Erythroblast (primary cell): ENCODE measurements at places on chromosomes 7 and 10.

- no peak for DNase-seq
These were observed 403.7 kb downstream of the GALNT17 start for GRCh38 chr7:71535616-71536015.

DNA sequence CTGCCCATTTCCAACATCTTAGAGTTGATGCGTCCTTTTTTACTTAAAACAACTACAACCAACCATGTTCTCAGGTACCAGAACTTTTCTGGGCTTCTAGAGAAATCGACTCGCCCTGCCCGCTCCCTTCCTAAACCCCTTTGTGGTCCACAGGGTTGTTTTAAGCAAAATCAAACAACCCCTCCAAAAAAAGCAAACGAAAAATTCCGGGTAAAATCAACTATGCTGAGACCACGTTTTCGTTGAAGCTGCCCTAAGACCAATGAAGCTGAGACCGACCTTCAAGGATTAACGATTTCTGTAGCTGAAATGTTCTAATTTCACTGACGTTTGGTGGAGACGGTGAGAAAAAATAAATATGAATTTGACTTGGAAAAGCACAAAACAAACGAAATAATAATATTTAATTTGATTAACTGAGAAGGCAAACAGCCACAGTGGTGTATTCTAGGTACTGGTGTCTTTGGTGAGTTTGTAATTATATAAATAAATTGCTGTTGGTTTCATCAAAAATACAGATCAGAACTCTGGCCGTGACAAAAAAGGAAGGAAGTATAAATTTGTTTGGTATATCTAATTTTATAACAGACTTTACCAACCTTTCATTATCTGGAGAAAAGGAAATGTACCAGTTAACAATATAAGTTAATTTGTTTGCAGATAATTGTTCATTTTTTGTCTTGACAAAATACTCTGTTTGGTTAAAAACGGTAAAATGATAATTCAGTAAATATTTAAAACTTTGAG lies 4.7 kb upstream of the IGF2BP3 start:
- DNase-seq: no peak

GRCh38 chr7:67743501-67743900 lies 746.9 kb downstream of the TYW1 start:
- no peak for DNase-seq

DNA sequence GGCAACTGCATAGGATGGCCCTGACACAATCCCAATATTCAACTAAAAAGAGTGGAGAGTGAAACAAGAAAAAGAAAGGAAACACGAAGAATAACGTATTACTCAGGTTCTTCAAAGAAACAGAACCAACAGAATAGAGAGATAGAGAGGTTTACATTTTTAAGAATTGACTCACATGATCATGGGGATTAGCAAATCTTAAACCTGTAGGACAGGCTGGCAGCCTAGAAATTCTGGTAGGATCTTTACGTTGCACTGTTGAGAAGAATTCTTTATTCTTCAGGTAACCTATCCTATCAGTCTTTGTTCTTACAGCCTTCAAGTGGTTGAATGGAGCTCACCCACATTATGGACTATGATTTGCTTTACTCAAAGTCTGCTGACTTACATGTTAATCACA lies 103.9 kb downstream of the AASS start:
- no peak for DNase-seq

- DNase-seq: no peak
These were observed 96.0 kb downstream of the VIPR2 start for GRCh38 chr7:159048656-159049055.

GRCh38 chr10:97788552-97789442 lies 17.0 kb upstream of the SFRP5 start:
- DNase-seq: peak; percentile 91

GRCh38 chr10:116171505-116171904 lies 101.5 kb downstream of the GFRA1 start:
- DNase-seq: no peak

DNA sequence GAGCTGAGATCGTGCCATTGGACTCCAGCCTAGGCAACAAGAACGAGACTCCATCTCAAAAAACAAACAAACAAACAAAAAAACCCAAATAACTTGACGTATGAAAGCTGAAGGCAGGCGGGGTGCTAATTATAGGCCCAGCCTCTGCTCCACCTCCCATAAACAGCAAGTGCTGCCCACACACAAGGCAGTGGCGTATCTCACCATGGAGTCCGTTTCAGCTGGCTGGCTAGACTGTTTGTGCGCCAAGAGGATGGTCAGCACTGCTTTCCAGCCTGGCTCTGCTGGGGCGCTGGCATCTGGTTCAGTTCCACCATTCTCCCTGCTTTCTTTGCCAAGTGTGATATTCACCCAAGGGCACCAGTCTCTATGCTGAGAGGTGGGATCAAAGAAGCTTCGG lies 29.1 kb downstream of the ZC3HC1 start:
- DNase-seq: no peak

DNA sequence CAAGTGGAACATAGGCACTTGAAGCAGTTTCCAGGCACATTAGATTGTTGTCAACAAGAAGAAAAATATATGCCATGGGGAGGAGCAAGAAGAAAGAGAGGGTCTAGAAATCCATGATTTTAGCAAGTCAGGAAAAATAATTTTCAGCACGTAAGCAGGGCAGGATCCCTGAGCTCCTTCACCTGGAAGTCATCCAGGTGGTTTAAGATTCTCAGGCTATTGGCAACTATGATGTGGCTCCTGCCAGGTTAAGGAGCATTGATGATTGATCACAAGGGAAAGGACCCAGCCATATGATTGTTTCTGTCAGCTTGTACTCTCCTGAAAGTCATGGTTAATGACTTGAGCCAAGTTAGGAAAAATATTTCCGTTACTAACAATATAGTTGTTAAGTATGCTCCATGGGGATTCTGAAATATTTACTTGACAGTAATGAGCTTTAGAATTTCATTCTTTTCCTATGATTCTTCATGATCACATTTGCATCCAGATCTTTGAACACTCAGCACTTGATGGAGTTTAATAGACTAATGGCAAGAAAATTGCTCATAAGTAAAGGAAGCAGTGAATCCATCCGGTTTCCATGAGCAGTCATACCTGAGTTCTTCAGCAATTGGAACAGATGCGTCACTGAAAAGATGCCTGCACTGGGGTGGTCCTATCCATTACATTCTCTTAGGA lies 209.1 kb downstream of the BICC1 start:
- DNase-seq: no peak

GRCh38 chr7:152751449-152752141 lies 8.0 kb upstream of the ACTR3B start:
- DNase-seq: no peak

DNA sequence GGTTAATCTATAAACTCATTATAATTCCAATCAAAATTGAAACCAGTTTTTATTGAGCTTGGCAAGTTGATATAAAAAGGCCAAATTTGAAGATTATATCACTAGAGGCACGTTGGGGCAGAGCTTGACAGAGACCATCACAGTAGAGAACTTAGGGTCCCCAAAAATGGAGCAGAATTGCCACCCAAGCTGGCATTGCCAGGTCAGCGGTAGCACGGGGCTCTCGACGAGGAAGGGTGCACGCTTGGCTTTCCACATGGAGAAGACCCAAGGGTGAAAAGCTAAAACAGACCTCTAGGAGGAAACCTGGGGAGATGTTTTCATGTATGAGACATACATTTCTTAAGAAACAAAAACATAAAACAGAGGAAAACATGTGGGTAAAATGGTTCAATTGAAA lies 4.3 kb upstream of the JAKMIP3 start:
- no peak for DNase-seq

GRCh38 chr10:24310104-24310503 lies 101.2 kb downstream of the KIAA1217 start:
- DNase-seq: no peak

DNA sequence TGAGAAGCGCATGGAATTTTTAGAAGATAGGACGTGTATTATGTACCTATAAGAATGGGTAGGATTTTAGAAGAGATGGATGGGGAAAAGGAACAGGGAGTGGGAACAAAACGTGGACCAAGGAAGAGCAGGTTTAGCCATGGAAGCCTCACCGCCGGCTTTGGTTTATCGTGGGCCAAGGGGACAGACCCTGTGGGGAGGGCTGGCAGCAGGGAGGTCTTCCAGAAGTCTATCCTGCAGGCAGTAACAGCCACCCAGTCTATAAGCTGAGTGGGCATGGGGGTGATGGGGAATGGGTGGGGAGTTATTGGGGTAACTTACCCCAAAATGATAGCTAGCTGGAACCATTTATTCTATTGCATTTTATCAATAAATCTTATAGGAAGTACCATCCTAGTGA lies 44.9 kb downstream of the IKZF1 start:
- DNase-seq: no peak

DNA sequence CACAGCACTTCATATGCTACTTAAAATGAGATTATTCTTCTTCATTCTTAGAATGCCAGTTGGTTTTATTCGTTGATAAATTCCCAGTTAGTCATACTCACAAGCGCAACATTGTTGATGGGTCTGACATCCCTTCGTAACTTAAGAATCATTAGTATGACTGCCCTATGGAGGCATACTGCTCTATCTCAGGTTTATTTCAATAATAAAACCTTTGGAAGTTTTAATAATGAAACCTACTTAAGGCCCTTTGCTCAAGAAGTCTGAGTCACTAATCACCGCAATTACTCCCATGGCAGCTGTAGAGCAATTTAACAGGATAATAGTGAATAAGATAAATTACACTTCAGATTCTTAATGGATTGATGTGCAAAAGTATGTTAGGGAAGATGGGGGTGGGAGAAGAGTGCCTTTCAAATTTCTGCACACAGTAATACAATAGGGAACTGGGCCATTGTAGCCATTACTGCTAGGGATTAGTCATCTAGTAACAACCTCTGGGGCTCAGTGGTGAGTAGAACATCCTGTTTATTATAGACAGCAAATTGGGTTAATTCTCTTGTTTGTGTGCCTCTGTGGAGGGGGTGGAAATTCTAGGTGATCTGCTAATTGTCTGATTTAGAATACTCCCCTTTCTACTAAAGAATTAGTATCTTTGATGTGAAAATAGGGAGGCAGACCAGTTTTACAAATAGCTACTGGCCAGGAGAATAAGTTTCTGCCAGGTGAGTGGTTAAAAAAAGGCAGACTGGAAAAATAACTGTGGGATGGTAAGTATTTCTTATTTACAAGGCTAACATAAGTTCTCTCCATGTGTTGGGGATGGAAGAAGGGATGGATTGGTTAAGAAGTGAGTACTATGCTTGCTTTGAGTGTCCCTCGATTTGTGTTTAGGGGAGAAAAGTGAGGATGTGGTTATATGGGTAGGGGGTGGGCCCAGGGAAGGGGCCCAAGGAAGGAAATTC lies 74.5 kb upstream of the VKORC1L1 start:
- DNase-seq: no peak

DNA sequence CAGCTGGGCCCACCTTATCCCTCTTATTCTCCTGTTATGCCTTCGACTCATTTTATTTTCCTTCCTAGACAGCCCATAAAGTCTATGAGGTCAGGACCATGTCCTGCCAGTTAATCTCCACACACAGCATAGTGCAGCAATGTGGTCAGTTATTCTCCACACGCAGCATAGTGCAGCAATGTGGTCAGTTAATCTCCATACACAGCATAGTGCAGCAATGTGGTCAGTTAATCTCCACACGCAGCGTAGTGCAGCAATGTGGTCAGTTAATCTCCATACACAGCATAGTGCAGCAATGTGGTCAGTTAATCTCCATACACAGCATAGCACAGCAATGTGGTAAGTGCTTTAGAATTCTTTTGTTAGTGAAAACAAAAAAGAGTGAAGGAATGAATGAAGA lies 77.8 kb downstream of the TEX36 start:
- peak; percentile 78 for DNase-seq

- no peak for DNase-seq
These were observed 69.9 kb downstream of the CASD1 start for GRCh38 chr7:94579470-94579869.

GRCh38 chr10:62072901-62073300 lies 171.4 kb downstream of the ARID5B start:
- no peak for DNase-seq

- no peak for DNase-seq
These were observed 308.5 kb downstream of the EXOC4 start for GRCh38 chr7:133561396-133561795.

DNA sequence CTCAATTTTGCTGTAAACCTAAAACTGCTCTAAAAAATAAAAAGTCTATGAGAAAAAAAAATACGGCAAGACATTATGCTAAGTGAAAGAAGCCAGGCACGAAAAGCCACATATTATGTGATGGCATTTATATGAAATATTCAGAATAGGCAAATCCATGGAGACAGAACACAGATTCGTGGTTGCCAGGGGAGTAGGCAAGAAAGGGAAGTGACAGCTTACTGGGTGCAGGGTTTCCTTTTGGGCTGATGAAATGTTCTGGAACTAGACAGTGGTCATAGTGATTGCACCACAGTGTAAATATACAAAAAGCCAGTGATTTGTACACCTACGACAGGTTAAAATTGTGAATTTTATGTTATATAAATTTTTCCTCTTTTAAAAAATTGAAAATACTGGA lies 41.3 kb upstream of the GLI3 start:
- no peak for DNase-seq

DNA sequence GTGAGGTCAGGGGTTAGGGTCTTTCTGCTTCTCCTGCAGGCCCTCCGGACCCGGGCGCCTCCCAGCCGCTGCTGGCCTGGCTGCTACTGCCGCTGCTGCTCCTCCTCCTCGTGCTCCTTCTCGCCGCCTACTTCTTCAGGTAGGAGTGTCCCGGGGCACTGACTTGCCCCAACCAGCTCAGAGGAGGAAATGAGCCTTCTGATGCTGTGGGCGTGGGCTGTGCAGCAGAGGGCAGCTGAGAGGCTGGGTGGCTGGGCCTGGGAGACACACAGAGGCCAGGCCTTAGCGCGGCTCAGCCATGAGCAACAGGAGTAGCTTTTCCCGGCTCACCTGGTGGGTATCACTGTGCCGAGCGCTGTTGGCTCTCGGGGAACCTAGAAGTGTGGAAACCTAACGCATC lies 78.9 kb downstream of the MKI67 start:
- peak; percentile 49 for DNase-seq
